ENCODE measurements at places on chromosomes 5 and 9. TPM values are rescaled to one million over a fixed set of nuclear protein-coding genes. Genes with fewer than 3 reads are reported as not detected.

- H3K27me3 ChIP-seq, result peaks cover 10% of the 10 kb centered on the region
- H3K27ac ChIP-seq, result no peak overlapping the region
- no peak overlapping the region for H3K4me3 ChIP-seq
- H3K36me3 ChIP-seq, result no peaks in the 10 kb centered on the region
These were observed 86.7 kb upstream of the FER start for GRCh38 chr5:108661024-108661423.

GRCh38 chr9:81002242-81002641 is 687.1 kb downstream of the TLE1 start:
- no peaks in the 10 kb centered on the region for H3K36me3 ChIP-seq
- H3K27ac ChIP-seq, result no peak overlapping the region
- H3K27me3 ChIP-seq, result no peaks in the 10 kb centered on the region
- no peak for DNase-seq

DNA sequence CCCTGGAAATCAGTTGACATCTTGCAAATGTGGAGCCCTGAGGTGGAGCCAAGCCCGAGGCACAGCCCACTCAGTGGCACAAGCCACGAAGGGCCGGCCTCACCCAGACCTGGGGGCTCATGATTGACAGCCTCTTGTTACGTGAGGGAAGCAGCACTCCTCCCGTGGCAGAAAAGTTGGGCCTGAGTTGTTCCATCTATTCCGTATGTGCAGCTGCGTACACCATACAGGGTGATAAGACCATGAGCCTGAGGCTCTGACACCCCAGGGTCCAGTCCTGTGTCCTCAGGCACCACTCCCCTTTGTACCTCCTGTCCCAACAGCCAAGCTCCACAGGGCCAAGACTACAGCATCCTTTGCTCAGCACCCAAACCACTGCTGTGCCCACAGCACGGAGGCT is 1.9 kb upstream of the ORM2 start:
- H3K27ac ChIP-seq, result no peak overlapping the region
- H3K36me3 ChIP-seq, result no peaks in the 10 kb centered on the region
- H3K27me3 ChIP-seq, result no peaks in the 10 kb centered on the region
- DNase-seq, result no peak
- H3K4me1 ChIP-seq, result peaks cover 6% of the 10 kb centered on the region

DNA sequence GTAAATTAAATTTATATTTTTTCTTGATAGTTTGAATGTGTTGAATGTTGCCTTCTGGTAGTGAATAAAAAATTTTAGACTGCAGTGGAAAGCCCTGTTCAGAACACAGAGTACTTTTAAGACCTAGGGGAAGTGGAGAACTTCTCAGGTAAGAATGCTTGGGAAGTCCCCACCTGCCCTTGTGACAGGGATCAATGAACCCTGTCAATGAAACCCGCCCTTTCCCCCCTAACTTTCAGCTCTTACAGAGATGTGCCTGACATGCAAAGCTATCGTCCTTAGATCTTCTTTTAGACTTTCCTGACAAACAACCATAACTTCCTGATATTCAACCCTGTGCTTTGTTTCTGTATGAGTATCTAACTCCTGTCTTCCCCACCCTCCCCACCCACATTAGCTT is 562.7 kb downstream of the TLE4 start:
- no peak overlapping the region for H3K27ac ChIP-seq
- H3K27me3 ChIP-seq, result peaks cover 7% of the 10 kb centered on the region
- no peak for DNase-seq
- H3K4me3 ChIP-seq, result no peak overlapping the region
- no peaks in the 10 kb centered on the region for H3K4me1 ChIP-seq
- no peaks in the 10 kb centered on the region for H3K36me3 ChIP-seq

The NMUR2 gene
- not detected for total RNA-seq

GRCh38 chr5:64229163-64229774 is 63.6 kb downstream of the RNF180 start:
- H3K27ac ChIP-seq, result no peak overlapping the region
- no peaks in the 10 kb centered on the region for H3K36me3 ChIP-seq
- H3K27me3 ChIP-seq, result no peaks in the 10 kb centered on the region
- no peak for DNase-seq

GRCh38 chr9:102975251-102975650 is 19.9 kb upstream of the CYLC2 start:
- no peak overlapping the region for H3K4me3 ChIP-seq
- no peaks in the 10 kb centered on the region for H3K36me3 ChIP-seq
- no peaks in the 10 kb centered on the region for H3K27me3 ChIP-seq
- no peak for DNase-seq
- no peak overlapping the region for H3K27ac ChIP-seq
- no peaks in the 10 kb centered on the region for H3K4me1 ChIP-seq

DNA sequence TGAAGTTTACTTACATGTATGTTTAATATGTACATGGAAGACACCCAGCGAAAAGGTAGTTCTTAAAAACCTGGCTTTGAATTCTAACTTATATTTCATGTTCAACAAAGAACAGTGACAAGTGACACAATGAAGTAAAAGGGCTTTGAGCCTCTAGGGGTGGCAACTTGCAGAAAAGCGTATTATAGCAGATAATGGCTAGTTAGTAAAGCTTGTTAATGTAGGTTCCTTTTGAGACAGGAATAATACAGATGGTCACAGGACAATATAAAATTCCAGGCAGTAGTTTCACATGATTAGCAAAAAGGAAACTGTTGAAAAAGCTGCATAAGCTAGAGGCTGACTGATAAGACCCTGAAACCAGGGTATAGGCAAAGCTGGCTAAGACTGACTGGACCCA is 132.4 kb upstream of the FTMT start:
- no peak overlapping the region for H3K27ac ChIP-seq
- H3K27me3 ChIP-seq, result no peaks in the 10 kb centered on the region
- H3K4me3 ChIP-seq, result no peak overlapping the region
- no peak for DNase-seq
- H3K4me1 ChIP-seq, result no peaks in the 10 kb centered on the region
- H3K36me3 ChIP-seq, result no peaks in the 10 kb centered on the region

DNA sequence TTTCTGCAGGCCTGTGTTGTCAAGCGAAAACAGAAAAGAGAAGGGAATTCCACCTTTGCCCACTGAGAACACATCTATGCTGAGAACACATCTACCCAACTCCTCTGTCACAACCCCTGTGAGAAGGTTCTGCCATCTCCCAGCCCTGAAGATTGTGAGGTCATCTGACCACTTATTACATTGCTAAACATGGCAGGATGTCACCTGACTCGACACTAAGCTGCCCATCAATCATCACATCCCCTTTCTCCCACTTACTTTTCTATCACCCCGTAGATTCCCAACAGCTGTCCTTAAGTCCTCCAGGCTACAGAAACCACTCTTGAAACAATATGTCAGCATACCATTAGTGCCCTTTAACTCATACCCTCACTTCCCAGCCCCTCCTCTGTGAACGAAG is 64.2 kb upstream of the PRSS3 start:
- no peaks in the 10 kb centered on the region for H3K4me1 ChIP-seq
- no peak for DNase-seq
- no peaks in the 10 kb centered on the region for H3K36me3 ChIP-seq
- H3K27me3 ChIP-seq, result peaks cover 7% of the 10 kb centered on the region

DNA sequence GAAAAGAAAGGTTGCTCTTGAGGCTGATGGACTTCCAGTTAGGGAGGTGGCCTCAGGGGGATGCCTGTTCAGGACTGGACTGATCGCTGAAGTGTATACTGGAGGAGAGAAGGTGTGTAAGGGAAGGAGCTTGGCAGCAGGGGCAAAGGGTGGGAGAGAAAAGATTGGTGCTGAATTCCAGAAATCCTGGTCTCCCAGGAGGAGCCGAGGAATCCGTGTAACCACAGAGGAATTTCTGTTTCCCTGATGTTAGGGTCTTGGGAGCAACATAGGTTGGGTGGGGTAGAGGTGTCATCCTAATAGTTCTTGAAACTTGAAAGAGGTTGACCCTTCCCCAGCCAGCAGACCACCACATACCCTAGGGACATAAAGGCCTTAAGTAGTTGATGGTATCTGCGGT is 88.9 kb upstream of the PTPN3 start:
- no peak overlapping the region for H3K27ac ChIP-seq
- no peak for DNase-seq
- H3K27me3 ChIP-seq, result peaks cover 13% of the 10 kb centered on the region
- H3K36me3 ChIP-seq, result no peaks in the 10 kb centered on the region
- no peaks in the 10 kb centered on the region for H3K4me1 ChIP-seq

The NTNG2 gene
- total RNA-seq, result 11.5 TPM

The KLHL9 gene
- total RNA-seq, result 16.6 TPM

GRCh38 chr5:1660001-1660400 is 136.2 kb upstream of the LPCAT1 start:
- H3K4me1 ChIP-seq, result no peaks in the 10 kb centered on the region
- peaks cover 38% of the 10 kb centered on the region for H3K27me3 ChIP-seq
- no peaks in the 10 kb centered on the region for H3K36me3 ChIP-seq
- no peak overlapping the region for H3K4me3 ChIP-seq
- no peak for DNase-seq

All from natural killer cell treated with Interleukin-12 subunit alpha and Interleukin-12 subunit beta and Interleukin-15 and Interleukin-18, amount 100 ng/mL, for 72 hours (primary cell).